Lower lobe of right lung (tissue), 2 donors: ENCODE measurements at places on chromosomes 7 and 10. TPM values are rescaled to one million over a fixed set of nuclear protein-coding genes. Genes with fewer than 3 reads are reported as not detected.

DNA sequence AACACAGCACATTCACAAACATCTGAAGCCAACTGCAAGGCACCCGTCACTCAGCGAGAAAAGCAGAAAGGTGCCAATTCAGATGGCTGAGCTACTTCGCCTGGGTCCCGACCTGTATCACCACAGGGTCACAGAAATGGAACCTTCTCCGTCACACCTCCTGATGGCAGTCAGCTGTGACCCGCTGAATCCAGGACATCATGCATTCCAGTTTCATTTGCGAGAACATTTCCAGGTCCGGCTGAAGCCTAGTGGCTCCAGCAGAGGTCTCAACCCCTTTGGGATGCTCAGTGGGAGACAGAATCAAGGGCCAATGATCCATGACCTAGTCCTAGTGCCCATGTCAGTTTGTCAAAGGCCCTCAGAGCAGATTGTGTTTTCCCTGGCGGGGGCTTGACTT, 193.6 kb upstream of the KLF14 start:
- peaks cover 64% of the 10 kb centered on the region for H3K4me1 ChIP-seq
- DNase-seq: no peak
- H3K4me3 ChIP-seq: no peak overlapping the region

The FGL2 gene
- 33.0 TPM for total RNA-seq

GRCh38 chr7:47373871-47374451, 207.9 kb downstream of the TNS3 start:
- H3K4me3 ChIP-seq: no peak overlapping the region
- H3K4me1 ChIP-seq: peaks cover 12% of the 10 kb centered on the region
- no peak for DNase-seq
- H3K27me3 ChIP-seq: no peaks in the 10 kb centered on the region

- no peak overlapping the region for H3K27ac ChIP-seq
- H3K4me1 ChIP-seq: no peaks in the 10 kb centered on the region
- no peaks in the 10 kb centered on the region for H3K36me3 ChIP-seq
Observed at GRCh38 chr7:119177863-119178262, 953.4 kb downstream of the ANKRD7 start.

DNA sequence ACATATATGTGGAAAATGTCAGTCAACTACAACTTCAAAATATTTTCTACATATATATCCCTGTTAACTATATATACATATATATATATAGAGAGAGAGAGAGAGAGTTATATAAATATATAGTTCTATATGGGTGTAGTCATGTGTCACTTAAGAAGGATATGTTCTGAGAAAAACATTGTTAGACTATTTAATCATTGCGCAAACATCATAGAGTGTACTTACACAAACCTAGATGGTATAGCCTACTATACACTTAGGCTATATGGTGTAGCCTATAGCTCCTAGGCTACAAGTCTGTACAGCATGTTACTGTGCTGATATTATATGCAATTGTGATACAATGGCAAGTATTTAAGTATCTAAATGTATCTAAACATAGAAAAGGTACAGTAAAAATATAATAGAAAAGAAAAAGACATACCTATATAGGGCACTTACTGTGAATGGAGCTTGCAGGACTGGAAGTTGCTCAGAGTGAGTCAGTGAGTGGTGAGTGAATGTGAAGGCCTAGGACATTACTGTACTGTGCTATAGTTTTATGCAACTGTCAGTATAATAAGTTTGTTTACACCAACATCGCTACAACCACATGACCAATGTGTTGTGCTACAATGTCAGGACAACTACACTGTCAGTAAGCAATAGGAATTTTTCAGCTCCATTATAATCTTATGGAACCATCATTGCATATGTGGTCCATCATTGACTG, 18.0 kb upstream of the FGL2 start:
- H3K4me3 ChIP-seq: no peak overlapping the region
- no peaks in the 10 kb centered on the region for H3K36me3 ChIP-seq
- H3K27me3 ChIP-seq: no peaks in the 10 kb centered on the region
- H3K4me1 ChIP-seq: no peaks in the 10 kb centered on the region

DNA sequence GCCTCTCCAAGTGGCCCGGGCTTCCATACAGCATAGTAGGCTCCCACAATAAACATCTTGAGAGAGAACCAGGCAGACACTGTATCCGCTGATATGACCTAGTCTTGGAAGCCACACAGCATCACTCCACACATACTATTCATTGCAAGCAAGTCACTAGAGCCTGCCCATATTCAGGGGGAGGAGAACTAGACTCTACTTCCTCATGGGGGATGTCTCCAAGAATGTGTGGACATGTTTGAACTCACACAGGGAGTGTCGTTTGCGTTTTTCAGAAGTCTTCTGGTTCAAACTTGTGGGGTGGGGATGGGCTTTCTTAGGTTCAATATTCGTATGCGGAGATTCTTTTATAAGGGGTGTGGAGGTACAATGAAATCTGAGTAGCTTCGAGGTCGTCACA, 232.6 kb upstream of the HABP2 start:
- no peak overlapping the region for H3K27ac ChIP-seq
- H3K36me3 ChIP-seq: no peaks in the 10 kb centered on the region
- DNase-seq: no peak
- H3K4me3 ChIP-seq: no peak overlapping the region
- no peaks in the 10 kb centered on the region for H3K27me3 ChIP-seq

DNA sequence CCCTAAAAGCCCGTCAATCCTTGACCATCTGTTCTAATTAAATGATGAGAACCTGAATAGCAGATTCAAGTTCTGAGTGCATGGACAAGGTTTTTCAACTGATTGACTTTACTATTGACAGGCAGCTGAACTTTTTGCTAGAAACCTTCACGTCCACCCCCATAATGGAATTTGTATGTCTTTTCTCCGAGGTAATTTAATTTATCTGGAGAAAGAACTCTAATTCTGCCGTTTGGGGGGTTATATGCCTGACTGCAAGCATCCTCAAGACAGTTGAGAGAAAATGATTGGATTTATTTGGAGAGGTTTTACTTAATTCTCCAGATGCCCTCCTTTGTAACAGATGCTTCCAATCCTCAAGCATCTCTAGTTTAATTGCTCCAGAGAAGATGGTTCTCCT, 1053.4 kb upstream of the AUTS2 start:
- no peaks in the 10 kb centered on the region for H3K36me3 ChIP-seq
- H3K4me1 ChIP-seq: no peaks in the 10 kb centered on the region
- H3K27ac ChIP-seq: no peak overlapping the region
- no peak for DNase-seq
- no peaks in the 10 kb centered on the region for H3K27me3 ChIP-seq

The GIMAP7 gene
- total RNA-seq: 49.4 TPM

DNA sequence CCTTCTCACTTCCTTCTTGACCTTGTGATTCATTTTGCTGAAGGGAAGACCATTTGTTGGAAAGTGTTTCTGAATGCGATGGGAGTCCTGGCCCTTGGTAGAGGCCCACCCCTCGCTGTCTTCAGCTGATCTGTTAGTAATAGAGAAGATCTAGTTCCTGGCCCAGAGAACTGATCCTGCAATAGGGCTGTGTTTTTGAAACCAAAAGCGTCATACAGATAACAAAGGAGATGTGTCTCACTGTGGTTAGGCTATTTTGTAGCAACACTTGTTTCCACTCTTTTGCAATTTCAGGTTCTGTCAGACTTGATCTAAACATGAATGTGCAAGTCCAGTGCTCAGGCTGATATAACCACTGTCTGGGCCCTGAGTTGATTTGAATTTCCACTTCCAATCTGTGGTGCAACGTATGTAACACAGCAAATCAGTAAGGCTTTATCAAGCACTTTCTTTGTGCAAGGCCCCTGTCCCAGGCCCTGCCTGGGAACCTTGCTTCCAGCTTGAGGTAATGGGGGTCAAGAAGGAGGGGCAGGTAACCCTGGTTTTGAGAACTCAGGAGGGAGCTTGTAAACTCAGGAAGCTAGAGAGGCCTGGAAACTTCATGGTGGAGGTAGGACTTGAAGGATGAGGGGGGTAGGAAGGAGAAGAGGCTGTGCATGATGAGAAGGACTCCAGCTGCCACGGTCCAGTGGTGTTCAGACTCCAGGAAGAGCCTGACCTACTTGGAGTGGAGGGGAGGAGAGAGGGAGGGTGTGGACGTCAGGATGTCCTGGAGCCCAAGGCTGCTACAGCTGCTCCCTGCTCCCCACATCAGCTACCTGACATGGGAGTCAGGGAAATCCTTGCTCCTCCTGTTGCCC, 42.2 kb upstream of the SRGN start:
- no peak overlapping the region for H3K4me3 ChIP-seq
- H3K27me3 ChIP-seq: no peaks in the 10 kb centered on the region
- peak overlapping the region; percentile 81 for H3K27ac ChIP-seq
- no peaks in the 10 kb centered on the region for H3K36me3 ChIP-seq
- DNase-seq: peak; percentile 48

- no peaks in the 10 kb centered on the region for H3K36me3 ChIP-seq
- H3K27me3 ChIP-seq: no peaks in the 10 kb centered on the region
- DNase-seq: no peak
- H3K4me3 ChIP-seq: no peak overlapping the region
Observed at GRCh38 chr7:77501192-77501515, 35.9 kb upstream of the PTPN12 start.

GRCh38 chr10:74096777-74097176, 53.9 kb downstream of the AP3M1 start:
- no peaks in the 10 kb centered on the region for H3K27me3 ChIP-seq
- no peak for DNase-seq
- no peak overlapping the region for H3K27ac ChIP-seq
- peaks cover 98% of the 10 kb centered on the region for H3K36me3 ChIP-seq
- no peaks in the 10 kb centered on the region for H3K4me1 ChIP-seq

DNA sequence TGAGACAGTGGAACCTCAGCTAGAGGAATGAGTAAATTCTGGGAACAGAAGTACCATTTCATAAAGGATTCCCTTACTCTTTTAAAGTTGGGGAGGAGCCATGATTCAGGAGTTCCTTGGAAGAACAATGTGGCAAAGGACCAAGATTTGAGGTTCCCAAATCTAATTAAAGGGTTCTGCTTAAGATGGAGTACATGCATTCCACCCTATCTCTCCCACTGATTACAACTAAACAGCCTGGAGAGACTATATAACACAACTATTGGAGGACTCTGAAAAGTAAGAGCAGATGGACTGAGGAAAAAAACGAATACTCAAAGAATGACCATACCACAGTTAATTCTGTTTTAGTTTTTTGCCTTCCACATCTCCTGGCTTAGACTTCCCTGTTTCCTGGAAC, 212.9 kb upstream of the IMMP2L start:
- no peaks in the 10 kb centered on the region for H3K4me1 ChIP-seq
- DNase-seq: no peak
- no peak overlapping the region for H3K4me3 ChIP-seq
- peaks cover 72% of the 10 kb centered on the region for H3K36me3 ChIP-seq

GRCh38 chr7:75045881-75046280, 27.7 kb downstream of the RCC1L start:
- no peak for DNase-seq
- H3K27me3 ChIP-seq: no peaks in the 10 kb centered on the region
- no peaks in the 10 kb centered on the region for H3K4me1 ChIP-seq
- H3K4me3 ChIP-seq: no peak overlapping the region
- no peak overlapping the region for H3K27ac ChIP-seq

The PRXL2A gene
- total RNA-seq: 33.3 TPM

The DGKB gene
- total RNA-seq: 0.09 TPM

DNA sequence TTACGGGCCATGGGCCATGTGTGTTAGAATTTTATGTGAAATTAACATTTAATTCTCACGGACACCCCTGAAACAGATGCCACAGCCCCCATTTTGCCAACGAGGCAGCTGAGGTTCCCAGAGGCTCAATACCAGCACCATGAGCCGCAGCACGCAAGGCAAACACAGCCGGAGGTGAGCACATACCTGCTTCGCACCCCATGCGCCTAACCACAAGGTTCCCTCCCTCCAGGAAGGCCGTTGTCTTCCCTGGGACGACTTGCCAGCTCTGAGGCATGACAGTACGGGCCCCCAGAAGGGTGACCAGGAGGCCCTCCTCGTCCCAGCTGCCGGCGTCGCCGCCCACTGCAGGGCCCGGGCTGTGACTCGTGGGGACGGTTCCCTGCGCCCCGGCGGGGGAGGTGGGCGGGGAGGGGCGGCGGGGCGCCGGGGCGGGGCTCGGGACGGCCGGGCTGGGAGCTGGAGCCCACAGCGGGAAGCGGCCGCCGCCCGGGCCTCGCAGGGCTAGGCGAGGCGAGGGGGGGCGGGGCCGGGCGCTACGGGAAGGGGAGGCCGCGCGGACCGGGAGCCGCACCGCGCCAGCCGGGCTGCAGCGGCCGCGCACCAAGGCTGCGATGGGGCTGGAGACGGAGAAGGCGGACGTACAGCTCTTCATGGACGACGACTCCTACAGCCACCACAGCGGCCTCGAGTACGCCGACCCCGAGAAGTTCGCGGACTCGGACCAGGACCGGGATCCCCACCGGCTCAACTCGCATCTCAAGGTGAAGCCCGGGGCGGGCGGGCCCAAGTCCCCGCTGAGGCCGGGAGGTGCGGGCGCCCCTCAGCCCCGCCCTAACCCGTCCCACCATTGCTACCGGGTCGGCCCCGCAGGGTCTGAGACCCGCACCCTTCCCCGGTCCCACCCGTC, at the start of gene CAV2:
Gene CAV2, plus strand, starts transcription at position 571 of the 910 bp plus-strand sequence. Its CDS starts 44 bp downstream, at position 615.
- peak within 1 kb of the TSS; percentile 81 for H3K4me3 ChIP-seq
- no peaks in the 10 kb centered on the region for H3K36me3 ChIP-seq
- H3K27me3 ChIP-seq: peaks cover 9% of the 10 kb centered on the region

DNA sequence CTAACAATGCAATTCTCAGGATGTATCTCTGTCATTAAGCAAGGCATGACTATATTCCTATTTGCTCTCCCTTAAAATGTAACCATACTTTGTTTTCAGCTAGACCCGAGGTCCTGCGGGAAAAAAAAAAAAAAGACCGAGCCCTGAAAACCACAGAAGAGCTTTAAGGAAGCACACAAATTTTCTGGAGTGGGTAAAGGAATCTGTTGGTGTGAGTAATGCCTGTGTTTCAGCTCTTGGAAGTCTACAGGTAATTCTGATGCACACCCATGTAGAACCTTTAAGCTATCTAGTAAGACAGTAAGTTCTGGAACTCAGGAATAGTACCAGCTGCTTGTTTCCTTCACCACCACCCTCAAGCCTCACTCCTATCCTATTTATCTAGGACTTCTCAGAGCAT, 351.1 kb downstream of the PARD3 start:
- no peak overlapping the region for H3K27ac ChIP-seq
- no peaks in the 10 kb centered on the region for H3K27me3 ChIP-seq
- H3K4me1 ChIP-seq: no peaks in the 10 kb centered on the region
- no peaks in the 10 kb centered on the region for H3K36me3 ChIP-seq

DNA sequence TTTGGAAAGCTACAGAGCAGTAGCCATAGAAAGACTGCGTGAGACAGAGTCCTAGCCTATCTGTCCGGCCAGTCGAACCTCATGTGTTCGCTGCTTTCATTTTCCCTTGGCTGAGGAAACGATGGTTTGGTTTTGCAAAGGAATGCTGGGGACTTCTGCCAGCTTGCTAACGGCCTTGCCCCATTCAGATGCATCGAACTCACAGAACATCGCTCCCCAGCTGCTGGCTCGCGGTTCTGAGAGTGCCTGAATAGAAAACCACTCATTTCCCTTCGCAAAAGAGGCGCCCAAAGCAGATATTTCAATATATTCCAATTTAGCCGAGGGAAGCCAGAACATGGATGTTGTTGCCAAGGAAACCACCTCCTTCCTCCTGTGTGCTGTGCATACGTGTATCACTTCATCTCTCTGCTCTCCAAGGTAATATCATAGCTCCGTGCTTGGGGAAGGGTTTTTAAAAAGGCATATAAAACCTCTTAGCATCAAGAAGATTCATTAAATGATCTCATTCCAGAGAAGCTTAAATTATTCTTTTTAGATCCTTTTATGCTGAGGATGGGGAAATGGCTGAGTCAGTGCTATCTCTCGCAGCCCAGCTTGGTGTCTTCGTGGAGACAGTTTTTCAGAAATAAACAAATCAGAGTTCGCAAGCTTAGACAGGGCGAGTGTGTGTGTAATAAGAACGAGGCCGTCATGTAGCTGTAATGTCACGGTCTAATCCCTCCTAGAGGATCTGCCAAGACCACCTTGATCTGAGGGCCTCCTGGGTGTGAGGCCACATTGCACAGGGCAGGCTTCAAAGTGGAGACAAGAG, 215.2 kb downstream of the RPS24 start:
- peak overlapping the region; percentile 18 for H3K27ac ChIP-seq
- no peak for DNase-seq
- no peaks in the 10 kb centered on the region for H3K4me1 ChIP-seq
- no peaks in the 10 kb centered on the region for H3K36me3 ChIP-seq
